ENCODE measurements at places on chromosomes 6 and 20.

DNA sequence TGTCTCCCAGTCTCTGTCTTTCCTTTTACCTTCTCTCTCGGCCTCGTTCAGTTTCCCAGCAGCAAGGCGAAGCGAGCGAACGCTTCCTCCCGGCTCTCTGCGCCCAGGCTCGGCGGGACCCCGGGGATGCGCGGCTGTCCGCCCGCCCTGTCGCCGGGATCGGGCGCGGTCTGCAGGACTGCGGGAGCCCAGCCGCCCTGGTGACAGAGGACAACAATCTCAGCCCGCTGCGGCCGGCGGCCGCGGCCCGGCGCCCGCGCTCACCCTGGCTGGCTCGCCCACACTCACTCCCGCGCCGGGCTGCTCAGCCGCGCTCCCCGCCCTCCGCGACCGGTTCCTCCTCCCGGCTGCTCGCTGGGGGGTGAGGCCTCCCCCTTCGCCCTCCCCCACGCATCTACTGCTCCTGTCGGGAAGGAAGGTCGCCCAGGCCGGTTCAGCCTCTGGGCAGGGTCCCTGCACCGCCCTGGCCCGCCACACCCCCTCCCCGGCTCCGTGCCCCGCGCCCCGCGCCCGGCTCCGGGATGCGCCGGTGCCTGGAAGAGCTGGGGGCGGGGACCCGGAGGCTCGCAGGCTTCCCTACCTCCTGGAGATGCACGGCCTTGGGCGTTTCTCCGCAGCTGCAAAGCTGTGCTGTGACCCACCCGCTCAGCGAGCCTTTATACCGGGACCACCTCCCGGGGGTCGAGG, 410 bp downstream of the SYNE1 start:
- DNase-seq: no peak

DNA sequence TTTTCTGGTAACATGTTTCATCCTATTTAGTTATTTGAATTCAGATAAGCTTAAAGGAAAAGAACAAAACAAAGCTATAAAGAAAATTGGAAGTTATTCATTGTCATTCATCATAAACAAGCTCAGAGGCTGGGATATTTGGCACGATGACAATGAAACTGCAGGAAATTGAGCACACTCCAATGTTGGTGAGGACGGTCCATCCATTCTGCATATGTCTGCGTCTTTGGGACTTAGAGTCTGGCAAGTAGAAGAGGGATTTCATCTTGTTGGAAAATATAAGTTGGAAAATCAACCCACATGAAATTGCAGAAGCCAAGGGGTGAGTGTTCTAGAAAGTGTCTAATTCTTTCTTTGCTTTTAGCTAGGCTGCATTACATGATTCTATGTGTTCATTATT, 78.4 kb downstream of the HDGFL1 start:
- DNase-seq: no peak

DNA sequence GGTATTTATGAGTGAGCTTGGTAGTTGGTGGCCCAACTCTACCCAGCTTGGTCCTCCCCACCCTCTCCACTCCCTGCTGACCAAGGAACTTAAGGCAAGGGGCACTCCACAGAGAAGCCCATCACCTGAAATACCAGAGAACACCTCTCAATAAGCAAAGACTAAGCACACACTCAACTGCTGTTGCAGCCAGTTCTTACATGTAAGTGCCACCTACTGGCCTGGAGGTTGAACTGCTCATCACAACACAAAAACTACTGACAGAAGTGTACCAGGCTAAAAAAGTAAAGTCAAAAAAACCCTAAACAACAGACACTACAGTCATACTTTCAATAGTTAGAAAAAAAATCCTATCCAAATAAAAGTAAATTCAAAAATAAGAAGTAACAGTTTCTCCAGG, 146.2 kb downstream of the FAM83B start:
- no peak for DNase-seq

DNA sequence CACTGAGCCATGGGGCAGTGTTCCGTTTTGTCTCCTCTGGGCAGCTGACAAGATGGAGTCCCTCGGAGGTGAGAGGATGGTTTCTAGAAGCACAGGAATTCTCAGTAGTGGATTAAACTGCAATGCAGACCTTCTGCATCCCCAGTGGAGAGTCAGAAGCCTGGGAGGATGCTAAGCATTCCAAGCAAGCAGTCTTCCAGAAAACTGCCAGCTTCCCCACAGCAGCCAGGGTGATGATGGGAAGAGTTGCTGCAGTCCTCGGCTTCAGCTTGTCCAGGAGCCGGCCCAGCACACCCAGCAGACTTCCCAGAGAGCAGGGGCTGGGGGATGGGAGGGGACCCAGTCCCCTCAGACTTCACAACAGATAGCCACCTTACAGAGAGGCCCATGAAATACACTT, 163.6 kb downstream of the LY86 start:
- DNase-seq: peak; percentile 12

- DNase-seq: peak; percentile 26
These were observed 12.3 kb downstream of the TMEM14B start for GRCh38 chr6:10759884-10760329.

GRCh38 chr6:68635706-68636513, 828 bp downstream of the ADGRB3 start:
- DNase-seq: no peak

DNA sequence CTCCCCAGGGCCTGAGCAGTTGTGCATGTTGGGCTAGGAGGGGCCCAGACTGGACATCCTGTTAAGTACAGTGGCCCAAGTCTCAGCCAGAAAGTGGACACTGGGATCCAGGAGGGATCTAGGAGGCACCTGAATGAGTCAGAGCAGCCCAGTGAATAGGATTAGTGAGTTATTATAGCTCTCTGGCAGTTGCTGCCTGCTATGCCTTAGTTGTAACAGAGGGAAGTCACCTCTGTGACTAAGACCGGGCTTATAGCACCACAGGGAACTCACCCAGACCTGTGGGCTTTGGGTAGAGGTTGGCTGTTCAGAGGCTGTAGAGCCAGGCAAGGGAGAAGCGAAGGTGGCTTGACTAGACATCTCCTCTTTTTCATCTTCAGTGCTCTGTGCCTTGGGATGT, 39.0 kb upstream of the AAR2 start:
- DNase-seq: no peak

DNA sequence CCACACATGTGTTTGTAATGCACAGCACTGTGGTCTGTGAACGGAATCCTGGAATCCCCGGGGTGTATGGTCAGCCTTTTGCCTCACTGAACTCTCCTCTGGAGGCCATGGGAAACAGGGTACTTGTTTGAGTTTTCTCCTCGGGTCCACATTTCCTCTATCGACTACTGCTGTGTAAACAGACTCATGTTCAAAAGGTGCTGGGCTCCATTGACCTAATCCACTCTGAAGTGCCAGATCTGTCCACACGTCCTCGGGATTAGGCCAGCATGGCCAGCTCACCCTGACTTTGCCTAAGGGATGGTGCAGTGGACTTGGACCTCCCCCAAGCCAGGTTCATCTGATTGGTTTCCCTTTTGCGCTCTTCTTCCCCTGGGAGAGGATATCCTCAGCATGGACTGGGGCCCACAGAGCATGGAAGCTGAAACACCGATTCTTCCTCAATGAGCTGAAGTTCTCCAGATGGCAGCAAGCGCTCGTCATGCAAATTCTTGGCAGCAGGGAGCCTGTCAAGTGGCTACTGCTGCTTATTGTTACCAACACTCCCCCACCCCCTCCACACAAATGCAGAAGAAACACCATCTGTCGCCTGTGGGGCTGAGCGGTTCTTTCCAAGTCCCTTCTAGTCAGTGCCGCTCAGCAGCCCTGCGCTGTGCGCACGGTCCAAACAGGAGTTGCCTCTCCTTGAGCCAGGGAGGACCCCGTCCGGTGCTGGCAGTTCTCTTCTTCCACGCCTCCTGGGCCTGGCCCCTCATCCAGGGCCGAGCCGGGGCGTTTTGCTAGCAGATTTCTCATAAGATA, 292.6 kb upstream of the MARCKS start:
- peak; percentile 84 for DNase-seq

GRCh38 chr6:109521080-109521479, 38.1 kb upstream of the ZBTB24 start:
- no peak for DNase-seq

GRCh38 chr6:72420409-72420808, 201.5 kb upstream of the KCNQ5 start:
- DNase-seq: no peak

DNA sequence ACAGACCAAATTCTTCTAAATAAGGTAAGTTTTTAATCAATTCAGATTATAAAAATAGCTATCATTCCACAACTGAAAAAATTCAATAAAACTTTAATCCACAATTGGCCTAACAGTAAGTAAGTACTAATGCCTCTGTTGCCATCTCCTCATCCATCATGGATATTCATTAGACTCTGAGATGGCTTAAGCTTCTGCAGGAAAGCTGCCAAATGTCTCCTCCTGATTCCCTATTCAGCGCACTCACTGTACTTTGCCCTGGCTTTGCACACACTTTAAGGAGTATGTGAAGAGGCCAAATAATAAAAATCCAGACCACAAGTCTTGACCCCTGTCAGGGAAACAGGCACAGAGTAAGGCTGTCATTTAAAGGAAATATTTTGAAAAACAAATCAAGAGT, 23.6 kb downstream of the PGM3 start:
- DNase-seq: no peak

- no peak for DNase-seq
These were observed 38.6 kb upstream of the SENP6 start for GRCh38 chr6:75563032-75563431.

DNA sequence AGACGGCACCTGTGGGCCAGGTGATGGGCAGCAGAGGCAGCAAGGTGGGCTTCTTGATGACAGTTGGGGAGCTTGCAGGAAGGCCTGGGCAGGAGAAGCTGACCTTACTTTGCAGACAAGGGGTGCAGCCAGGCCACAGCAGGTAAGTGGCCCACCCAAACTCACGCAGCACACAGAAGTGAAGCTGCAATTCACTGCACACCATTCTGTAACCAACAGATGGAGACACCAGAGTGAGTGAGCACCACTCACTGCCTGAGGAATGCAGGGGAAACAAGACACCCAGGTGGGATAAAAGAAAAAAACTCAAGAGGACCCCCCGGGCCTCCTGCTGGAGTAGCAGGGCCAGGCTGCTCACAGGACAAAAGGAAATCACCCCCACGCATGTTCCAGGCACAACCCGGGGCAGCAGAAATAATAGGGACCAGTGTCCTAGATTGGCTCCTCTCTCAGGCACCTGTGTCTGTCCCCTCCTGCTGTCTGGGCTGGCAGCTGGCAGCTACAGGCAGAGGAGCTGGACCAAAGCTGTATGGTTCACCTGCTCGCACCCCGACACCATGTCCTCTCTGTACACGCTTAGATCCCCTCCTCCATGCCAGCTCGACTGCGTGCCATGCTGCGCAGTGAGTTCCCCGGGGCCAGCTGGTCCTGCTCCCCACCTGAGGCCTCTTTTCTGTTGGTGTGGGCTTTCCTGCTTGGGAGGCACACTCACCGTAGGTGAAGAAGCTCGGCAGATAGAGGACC, 4.9 kb downstream of the MTCH1 start:
- no peak for DNase-seq

DNA sequence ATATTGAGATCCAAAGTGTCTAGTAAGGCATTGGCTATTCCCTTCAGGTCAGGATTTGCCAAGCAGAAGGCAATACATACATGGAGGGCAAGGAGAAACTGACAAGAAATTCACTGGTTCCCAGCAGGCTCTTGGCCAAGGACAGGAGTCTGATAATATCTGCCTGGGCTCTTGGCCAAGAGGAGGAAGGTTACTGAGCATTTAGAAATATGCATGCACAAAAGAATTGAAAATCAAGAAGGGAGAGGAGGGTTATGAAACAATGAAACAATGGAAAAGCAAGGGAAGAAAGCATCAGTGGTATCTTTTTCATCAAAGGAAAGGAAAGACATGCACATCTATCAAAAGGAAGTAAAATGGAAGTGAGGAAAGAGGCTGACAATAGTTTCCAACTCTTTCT, 42.4 kb downstream of the ARHGAP18 start:
- DNase-seq: no peak

DNA sequence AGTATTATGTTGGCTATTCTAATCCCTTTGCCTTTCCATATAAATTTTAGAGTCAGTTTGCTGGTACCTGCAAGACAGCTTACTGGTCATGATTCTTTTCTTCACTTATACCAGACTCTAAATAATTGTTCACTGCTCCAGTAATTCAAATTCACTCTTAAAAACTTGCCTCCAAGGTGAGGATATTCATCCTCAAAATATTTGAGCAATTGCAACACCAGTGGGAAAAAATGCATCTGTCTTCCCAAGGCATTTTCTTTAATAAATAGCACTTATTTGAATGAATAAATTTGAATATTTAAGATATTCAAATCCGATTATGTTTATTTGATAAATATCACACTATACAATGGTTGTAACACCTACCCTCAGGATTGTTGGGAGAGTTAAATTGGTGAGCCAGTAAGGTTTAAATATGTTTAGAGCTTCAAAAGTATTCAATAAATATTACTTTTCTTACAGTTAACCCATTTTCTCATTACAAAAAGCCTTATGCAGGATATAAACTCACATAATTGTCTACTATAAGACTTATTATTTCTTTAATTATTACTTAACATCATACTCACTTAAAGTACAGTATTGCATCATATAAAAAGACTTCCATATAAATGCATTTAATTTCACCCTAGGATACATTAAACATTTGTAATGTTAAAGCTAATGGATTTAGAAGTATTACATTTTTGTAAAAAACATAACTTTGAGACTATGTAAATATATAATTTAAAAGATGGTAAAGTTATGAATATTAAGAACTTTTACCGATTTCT, 285.6 kb downstream of the SAMD5 start:
- DNase-seq: no peak

- no peak for DNase-seq
These were observed 25.4 kb upstream of the PI16 start for GRCh38 chr6:36929152-36929551.

DNA sequence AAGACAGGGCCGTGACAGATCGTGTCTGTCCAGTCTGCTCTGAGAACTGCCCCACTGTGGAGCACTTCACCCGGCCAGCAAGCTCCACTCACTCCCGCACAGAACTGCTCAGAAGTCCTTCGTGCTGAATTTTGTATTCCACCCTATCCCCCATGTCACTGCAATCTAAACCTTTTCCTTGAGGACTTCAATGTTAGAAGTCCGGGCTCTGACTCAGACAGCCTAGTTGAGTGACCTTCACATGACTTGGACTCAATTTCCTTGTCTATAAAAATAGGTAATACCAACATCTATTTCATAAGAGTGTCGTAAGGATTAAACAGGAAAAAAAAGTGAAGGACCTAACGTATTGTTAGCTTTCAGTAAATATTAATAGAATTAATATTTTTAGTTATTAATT, 161.6 kb downstream of the QRSL1 start:
- DNase-seq: no peak

DNA sequence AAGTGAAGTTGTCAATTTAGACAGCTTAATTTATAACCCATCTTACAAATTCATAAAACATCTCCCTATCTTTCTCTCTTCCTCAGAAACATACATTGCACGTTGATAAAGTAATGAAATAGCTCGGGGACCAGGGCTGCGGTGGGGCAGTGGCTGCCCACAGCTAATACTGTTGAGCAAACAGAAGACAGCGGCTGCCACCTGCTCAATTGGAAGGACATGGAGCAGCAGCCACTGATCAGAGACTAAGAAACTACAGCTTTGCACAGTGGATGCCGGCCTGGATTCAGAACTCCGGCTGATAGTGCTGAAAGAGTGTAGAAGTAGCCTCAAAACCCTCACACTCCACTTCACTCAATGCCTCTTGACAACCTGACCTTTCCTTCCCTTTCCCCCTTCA, 157.9 kb upstream of the PDE10A start:
- no peak for DNase-seq

- DNase-seq: peak; percentile 36
These were observed 49.3 kb upstream of the MYL9 start for GRCh38 chr20:36491901-36492617.
